ENCODE measurements at places on chromosomes 5 and 9.
A peak's percentile ranks its signal among the peaks of the same experiment; 100 is the strongest.

DNA sequence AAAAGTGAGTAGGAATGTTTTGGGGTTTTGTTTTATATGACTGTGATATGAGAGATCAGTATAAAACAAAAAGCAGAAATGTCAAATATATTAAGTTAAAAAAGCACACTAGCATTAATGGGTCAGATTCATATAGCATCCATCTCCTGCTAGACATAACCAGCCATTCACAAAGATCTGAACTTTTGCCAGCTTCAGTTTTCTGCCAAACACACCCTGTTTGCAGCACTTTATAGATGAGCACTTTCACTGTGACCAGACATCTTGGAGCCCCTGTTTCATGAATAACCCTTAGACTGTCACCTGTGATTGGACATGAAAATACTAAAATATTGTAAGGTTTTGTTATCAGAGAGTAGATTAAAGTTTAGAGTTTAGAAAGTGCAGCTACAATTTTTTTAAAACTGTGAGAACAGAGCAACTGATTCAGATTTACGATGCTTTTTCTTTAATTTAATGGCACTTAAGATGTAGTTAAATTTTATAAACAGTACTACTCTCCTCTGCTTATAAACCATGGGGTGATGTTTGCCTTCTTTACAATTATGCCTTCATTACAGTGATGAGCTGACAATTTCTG, 142.6 kb downstream of the KCTD16 start:
- no peak for DNase-seq

DNA sequence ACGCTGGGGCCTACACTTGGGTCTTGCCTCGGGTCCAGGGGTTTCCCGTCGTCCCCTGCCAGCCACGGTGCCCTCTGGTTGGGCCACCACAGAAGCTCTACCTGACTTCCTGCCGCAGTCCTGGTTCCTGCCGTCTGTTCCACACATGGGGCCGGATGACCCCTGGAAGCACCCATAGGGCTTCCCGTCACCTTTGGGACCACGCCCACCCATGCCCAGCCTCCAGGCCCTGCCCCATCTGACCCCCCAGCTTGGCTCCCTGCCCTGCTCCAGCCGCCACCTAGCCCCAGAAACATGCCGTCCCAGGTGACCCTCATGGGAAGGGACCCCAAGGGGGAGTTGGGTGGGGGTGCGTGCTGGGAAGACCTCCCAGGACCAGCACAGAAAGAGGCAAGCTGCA, 13.7 kb downstream of the MRPL36 start:
- no peak for DNase-seq

DNA sequence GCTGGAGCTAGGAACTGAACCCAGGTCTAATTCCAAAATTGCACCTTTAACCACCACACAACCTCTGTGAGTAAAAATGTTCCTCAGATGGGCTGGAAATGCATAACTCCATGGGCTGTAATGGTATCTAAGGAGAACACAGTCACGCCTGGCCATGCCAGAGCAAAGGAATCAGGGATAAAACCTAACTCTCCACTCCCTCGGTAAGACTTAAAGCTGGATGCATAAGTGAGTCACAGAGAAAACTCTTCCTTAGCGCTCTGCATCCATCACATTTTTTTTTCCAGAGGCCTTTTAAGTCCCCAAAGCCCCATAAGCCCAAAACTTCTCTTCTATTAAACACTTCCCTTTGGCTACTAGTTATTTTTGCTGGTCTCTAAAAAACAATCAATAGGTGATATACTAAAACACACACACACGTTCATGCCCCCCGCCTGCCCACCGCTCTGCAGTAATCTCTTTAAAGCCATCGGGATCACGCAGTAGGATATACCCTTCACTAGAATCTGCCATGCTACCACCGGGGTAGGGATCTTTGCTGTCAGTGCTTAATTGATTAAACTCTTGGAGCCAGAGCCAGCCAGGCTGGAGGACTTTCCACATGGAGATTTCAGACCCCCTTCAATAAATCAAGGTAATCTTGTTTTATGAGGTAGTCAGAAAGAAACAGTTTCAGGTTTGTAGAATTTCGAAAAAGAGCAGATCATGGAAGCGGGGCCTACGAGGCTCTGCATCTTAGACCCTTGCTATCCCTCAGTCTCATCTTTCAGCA, 212.9 kb downstream of the MAPKAP1 start:
- DNase-seq = no peak

GRCh38 chr9:38619556-38620447, 594 bp downstream of the ANKRD18A start:
- peak; percentile 21 for DNase-seq

DNA sequence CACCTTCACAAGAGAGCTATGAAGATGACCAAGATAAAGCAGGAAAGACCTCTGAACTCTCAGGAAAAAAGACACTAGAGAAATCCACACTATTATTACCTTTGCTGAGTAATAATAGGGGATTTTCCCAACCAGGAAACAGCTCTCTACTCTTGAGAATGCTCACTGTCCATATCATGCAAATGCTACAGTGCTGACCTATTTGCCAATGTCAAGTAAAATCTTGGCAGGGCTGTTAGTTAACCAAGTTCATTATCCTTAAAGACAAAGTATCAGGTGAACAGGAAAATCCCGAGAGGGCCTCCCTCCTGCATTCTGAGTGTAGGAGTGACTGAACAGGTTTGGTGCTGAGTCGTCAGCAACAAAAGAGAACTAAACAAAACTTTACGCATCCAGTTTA, 306.6 kb downstream of the ACTL7B start:
- no peak for DNase-seq

- no peak for DNase-seq
Observed at GRCh38 chr9:4784403-4784802, 8.3 kb upstream of the RCL1 start.

GRCh38 chr5:79759436-79759835, 69.8 kb downstream of the CMYA5 start:
- DNase-seq = no peak

DNA sequence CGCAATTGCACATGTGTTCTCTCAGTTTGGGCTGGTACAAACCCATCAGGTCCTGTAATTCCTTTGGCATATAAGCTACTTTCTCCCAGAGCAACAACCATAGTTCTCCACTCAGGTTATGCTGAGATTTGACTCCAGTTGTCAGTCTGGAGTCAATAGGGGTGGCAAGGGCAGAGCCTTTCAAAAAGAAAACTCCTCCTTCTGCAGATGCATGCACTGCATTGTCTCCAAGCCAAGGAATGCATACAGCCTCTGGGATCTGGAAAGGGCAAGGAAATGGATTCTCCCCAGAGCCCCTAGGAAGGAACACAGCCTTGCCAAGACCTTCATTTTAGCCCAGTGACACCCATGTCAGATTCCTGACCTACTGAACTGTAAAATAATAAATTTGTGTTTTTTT, 31.0 kb upstream of the GZMA start:
- DNase-seq = no peak

DNA sequence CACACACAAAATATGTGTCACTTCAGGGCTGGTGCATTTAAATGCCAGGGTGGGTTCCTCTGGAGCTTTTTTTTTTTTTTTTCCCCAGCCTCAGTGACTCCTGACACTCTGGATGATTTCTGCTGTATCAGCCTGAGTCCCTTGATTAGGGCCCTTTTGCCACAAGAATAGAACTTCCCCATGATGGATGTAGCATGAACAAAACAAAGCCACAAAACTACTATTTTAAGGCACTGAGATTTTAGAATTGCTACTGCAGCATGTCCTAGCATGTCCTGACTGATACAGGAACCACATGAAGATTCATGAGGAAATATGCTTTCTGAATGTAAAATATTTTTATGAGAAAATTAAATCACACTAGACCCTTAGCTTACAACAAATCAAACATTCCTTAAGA, 13.9 kb upstream of the ADGRD2 start:
- DNase-seq = no peak

DNA sequence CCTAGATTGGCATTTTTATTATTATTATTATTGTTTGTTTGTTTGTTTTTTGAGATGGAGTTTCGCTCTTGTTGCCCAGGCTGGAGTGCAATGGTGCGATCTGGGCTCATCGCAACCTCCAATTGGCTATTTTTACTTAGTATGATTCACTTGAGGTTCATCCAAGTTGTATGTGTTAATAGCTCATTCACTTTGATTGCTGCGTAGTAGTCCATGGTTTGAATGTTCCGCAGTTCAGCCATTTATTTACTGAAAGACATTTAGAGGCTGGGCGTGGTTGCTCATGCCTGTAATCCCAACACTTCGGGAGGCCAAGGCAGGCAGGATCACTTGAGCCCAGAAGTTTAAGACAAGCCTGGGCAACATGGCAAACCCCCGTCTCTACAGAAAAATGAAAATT, 22.6 kb upstream of the MELK start:
- no peak for DNase-seq

- no peak for DNase-seq
Observed at GRCh38 chr9:89427621-89428221, 70.2 kb downstream of the SEMA4D start.

- DNase-seq = no peak
Observed at GRCh38 chr9:99166149-99166548, 55.6 kb downstream of the ALG2 start.

GRCh38 chr5:79109527-79110492, 1.8 kb upstream of the BHMT start:
- DNase-seq = peak; percentile 28

- DNase-seq = no peak
Observed at GRCh38 chr9:120645760-120646159, 65.8 kb upstream of the CDK5RAP2 start.

DNA sequence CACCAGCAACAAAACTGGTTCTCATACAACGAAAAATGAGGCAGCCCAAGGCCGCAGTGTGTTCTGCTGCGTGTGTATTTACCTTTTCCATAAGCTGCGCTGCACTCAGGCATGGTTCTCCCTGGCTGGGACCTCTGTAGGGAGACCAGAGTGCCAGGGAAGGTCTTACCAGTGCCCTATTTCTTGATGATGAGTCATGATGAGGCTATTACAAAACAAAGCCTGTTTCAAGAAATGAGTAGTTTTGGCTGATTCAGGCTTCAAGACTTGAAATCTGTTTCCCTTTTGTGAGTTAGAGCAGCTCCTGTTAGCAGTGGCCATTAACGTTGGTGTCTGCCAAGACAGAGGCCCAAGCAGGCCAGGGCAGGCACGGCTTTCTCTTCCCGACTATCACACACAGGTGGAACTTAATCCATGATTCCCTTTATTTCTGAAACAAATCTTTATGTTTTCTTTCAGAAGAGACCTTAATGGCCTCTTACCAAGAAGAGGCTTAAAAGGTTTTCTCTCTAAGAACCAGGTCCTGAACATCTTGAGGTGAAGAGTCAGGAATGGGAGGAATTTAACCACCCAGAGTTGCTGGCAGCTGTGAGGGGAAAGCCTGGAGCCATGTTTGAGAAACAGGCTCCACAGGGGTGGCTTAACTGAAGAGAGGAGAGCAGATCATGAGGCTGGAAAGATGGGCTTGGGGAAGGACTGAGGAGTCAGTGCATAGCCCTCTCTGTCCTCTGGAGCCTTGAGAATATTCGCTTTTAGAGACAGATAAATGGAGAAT, 41.4 kb upstream of the TIFAB start:
- no peak for DNase-seq

DNA sequence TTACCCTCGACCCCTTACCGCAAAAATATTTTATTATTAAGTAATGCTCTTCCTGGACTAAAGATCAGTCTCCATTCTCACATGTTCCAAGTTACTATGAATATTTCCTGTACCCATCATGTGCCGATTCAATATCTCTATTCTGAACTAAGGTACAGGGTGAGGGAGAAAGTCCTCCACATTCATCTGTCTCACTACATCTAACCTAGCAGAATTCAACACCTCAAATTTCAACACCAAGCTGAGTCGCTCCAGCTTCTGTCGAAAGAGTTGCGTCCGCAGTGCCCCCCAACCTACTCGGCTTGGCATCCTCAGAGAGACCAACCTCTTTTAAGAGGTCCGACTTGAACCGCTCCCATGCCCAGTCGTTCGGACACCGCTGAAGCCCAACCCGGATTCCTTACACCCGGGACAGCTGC, 1.0 kb downstream of the CERT1 start:
- peak; percentile 6 for DNase-seq

DNA sequence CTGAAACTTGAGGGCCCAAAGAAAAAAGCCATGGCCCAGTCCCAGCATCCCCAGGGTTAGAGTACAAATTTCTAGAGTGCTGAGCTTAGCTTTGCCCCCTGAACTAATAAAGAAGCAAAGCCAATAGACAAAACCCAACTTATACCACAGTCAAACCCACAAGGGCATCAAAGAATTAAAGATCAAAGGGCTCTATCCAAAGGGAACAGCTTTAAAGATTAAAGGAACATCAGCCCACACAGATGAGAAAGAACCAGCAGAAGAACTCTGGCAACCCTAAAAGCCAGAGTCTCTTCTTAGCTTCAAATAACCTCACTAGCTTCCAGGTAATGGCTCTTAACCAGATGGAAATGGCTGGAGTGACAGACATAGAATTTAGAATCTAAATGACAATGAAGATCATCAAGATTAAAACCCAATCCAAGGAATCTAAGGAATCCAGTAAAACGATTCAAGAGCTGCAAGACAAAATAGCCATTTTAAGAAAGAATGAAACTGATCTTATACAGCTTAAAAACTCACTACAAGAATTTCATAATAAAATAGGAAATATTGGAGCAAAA, 93.9 kb downstream of the YIPF5 start:
- no peak for DNase-seq

DNA sequence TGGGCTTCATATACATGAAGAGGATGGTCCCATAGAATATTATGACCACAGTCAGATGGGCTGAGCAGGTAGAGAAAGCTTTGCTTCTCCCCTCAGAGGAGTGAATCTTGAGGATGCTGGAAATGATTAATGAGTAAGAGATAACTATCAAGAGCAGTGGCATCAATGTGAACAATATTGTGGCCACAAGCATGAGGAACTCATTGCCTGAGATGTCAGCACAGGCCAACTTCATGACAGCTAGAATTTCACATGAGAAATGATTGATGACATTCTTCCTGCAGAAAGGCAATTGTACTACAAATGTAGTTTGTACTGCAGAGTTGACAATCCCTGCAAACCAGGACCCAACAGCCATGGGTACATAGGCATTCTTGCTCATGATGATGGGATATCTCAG, 586 bp downstream of the OR13C9 start:
- no peak for DNase-seq

GRCh38 chr5:110634475-110634874, 92.0 kb downstream of the TMEM232 start:
- no peak for DNase-seq

DNA sequence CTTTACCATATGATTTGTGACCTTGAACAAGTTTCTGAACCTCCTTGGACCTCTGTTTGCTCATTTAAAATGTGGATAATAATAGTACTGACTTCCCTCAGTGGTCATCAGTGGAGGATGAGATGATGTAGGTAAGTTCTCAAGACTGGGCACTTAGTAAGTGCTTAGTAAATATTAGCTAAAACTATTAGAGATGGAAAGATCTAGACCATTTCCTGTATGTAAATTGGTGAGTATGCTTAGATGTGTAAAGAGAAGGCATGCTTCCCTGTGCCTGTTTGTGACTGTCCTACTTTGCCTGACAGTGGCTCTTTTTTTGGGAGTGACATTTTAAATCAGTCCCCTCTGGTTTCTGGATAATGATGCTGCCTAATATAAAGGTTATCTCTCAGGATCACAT, 288.1 kb downstream of the GABRB2 start:
- DNase-seq = no peak

DNA sequence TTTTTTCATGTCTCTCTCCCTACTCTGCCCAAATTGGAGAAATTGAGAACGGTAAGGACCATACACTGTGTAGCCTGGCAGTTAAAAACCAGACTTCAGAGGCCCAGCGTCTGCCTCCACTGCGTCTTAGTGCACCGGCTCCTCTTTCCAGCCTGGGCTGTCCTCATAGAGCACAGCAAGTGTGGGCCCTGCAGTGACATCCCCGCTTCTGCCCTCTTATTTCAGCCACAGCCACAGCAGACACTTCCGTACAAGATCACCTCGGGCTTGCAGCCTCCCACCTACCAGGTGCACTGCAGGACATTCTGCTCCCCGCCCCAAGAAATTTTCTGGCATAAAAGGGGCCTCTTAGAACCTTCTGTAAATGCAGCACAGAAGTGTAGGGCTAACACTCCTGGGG, 21.4 kb upstream of the SMIM23 start:
- no peak for DNase-seq
